ENCODE measurements at places on chromosomes 1 and 21. TPM values are rescaled to one million over a fixed set of nuclear protein-coding genes. Genes with fewer than 3 reads are reported as not detected.

The KCNQ4 gene
- under 0.01 TPM for total RNA-seq

The MATN1 gene
- not detected for total RNA-seq

The AQP10 gene
- not detected for total RNA-seq

The SYDE2 gene
- total RNA-seq, result 1.3 TPM

The GBP3 gene
- total RNA-seq, result 20.9 TPM

The CENPF gene
- 10.8 TPM for total RNA-seq

The PGLYRP4 gene
- total RNA-seq, result not detected

The DSCAM gene
- 0.18 TPM for total RNA-seq

The CADM3 gene
- total RNA-seq, result 22.6 TPM

The MYOG gene
- total RNA-seq, result not detected

The ZNF648 gene
- total RNA-seq, result not detected

The HSPG2 gene
- total RNA-seq, result 600 TPM

The NT5C1A gene
- not detected for total RNA-seq

The ATP1B1 gene
- 60.6 TPM for total RNA-seq

Measured in cardiac atrium fibroblast (primary cell).